ACHN (cell line): ENCODE measurements at places on chromosomes 5 and 9.

DNA sequence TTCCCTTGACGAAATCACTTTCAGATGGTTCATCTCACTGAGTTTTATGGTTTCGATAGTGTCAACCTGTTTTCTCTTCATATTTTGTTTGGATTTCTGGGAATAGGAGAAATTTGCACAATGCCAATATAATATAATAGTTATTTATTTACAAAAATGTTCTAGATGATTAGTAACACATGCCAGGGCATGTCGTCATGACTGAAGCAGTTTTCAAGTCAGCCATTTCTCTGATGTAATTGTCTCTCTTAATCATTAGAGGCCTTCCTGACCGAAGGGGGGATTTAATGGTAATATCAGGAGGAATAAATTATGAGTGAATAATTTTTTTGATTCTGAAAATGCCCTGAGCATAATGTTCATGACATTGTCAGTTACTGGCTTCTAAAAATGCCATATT, 246.5 kb upstream of the ATP10B start:
- no peak for DNase-seq

GRCh38 chr9:105151686-105151995, 92.8 kb upstream of the SLC44A1 start:
- no peak for DNase-seq

DNA sequence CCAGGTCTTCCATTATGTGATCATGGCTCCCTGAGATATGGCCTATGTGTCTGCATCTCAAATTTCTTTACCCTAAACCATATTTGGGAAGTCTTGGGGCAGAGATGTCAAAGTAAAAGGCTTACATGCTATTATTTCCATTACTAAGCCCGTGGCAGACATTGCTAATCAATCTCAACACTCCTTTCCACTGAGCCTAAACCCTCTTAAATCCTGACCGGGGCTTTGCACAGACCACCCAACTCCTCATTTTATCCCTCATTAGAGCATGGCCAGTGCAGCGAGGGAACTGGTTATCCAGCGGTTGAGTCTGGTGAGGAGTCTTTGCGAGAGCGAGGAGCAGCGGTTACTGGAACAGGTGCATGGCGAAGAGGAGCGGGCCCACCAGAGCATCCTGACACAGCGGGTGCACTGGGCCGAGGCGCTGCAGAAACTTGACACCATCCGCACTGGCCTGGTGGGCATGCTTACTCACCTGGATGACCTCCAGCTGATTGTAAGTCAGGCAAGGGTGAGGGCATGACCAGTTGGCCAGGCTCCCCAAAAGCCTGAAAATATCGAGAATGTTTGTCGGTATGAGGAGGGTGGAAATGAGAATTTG, 11.0 kb downstream of the BSPRY start:
- no peak for DNase-seq

DNA sequence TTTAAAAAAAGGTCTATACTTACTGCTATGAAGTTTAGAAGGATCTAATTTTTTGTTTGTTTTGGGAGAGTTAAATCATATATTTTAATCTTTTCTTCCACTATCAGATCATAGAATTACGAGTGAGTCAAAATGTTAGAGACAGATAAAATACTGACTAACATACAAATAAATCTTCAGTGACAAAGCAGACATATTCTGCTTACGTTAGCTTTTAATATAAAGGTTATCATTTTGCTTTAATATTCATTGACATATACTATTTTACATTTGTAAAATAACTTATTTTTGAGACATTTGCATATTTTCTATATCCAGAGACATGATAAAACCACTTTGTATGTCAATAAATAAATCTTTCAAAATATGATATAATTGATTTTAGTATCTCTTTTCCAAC, 64.6 kb upstream of the GABRA1 start:
- no peak for DNase-seq

DNA sequence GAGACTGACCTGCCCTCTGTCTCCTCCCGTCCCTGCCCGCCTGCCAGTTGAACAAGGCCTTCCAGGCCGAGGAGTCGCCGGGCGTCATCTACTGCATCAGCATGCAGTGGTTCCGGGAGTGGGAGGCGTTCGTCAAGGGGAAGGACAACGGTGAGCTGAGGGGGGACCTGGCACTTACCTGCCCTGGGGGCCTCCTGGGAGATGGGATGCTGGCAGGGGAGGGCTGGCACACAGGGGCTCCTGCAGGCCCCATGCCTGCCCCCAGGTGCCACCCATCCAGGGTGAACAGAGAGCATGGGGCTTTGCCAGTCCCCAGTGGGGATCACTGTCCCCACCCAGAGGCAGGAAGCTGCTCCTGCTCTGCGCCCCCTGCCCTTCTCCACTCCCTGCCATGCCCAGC, 43.0 kb downstream of the USP20 start:
- no peak for DNase-seq

DNA sequence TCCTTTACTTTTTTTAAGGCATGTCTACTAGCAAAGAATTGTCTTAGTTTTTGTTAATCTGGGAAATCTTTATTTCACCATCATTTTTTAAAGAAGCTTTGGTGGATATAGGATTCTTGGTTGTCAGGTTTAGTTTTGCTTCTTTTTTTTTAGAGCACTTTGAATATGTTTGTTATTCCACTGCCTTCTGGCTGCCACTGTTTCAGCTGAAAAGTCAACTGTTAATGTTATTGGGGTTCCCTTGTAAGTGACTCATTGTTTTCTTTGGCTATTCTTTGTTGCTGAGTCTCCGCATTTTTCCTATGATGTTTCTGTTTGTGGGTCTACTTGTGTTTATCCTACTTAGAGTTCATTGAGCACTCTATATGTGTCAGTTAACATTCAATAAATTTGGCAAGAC, 44.4 kb downstream of the PHAX start:
- peak; percentile 5 for DNase-seq

- no peak for DNase-seq
Measured at GRCh38 chr5:143183989-143184388, 219.5 kb downstream of the NR3C1 start.

DNA sequence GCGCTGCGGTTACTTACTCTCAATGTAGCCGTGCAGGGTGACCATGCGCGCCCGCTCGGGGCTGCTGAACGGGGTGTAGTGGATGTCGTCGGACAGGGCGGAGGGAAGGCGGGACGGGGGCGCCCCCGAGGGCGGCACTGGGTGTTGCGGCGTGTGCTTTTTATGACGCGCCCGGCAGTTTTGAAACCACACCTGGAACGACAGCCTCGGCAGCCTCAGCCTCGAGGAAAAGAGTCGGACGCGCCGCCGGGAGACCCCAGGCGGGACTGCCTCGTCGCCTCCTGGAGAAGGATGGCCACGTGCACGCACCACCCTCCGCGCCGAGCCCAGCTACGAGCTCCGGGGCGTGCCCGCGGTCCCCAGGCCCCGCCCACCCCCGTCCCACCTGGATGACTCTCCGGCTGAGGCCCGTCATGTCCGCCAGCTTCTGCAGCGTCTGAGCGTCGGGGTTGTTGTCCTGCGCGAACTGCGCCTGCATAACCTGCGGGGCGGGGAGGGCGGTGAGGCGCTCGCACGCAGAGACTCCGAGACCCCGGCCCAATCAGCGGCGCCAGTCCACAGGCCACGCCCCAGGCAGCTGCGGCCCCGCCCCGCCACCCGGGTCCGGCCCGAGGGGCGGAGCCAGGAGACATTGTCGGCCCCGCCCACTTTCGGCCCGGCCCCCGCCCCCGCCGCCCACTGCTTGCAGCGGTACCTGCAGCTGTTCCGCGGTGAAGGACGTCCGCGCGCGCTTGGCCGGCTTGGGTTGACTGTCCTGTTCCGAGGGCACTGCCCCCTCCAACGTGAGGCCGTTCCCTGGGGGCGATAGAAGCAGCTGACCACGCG, 15.0 kb downstream of the LHX6 start:
- DNase-seq: peak; percentile 53

DNA sequence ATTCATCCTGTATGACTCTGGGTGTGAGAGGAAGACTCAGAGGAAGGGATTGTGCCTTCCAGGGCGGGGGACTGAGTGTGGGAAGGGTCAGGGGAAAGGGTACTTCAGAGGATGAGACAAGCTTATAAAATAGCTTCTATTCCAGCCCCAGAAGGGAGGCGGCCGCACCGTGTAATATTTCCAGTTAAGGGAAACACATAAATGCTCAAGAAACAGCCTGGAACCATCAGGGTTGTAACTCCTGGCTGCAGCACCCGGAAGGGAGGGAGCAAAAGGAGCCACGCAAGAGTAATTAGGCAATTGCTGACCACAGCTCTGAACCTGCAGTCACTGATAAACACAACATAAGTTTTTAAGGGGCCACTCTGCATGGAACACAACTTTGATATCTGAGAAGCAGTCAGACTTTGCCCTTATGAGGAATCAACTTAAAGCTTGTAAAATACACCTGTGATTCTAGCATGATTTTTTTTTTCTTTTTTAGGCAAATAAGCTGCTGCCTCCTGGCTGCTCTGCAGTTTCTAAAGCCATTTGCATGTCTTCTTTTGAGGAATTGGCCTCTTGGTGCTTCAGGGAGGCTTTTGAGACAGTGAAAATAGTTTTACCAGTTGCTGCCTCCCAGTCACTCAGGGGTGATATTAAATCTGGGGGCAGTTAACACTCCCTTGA, 382.7 kb downstream of the ENC1 start:
- DNase-seq: no peak

DNA sequence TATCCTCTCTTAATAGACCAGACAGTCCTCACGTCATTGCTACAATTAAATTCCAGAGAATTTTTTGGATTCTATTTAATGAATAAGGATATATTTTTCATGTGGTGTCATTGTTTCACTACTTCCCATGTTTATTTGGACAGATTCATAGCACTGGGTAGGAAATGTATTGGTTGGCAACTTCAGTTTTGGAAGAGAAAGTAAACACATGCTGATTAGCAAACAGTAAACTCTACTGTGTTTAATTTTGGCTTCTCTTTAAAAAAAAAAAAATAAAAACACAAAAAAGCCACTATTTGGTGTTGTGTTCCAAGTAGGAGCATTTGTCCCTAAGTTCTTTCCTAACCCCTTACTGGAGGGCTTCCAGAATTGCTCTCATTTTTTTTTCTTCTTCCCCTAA, 77.3 kb downstream of the NFIB start:
- DNase-seq: no peak

- no peak for DNase-seq
Measured at GRCh38 chr9:96871176-96871575, 16.9 kb upstream of the ZNF782 start.

DNA sequence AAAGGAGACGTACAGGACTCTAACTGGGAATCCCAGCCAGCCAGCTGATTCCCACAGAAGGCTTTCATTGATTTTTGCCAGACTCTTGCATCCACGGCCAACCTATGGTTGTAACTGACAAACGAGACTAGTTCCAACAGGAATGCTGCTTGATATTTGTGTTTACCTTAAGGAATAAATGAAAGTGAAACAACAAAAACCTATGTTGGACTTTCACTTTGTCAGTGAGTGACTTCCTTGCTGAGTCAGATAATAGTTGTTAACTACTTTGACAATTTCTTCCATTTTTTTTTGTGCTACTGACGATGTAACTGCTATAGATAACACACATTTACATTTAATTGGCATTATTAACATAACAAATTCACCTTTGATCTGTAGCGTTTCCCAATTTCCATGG, 63.4 kb upstream of the LRRTM2 start:
- DNase-seq: no peak

DNA sequence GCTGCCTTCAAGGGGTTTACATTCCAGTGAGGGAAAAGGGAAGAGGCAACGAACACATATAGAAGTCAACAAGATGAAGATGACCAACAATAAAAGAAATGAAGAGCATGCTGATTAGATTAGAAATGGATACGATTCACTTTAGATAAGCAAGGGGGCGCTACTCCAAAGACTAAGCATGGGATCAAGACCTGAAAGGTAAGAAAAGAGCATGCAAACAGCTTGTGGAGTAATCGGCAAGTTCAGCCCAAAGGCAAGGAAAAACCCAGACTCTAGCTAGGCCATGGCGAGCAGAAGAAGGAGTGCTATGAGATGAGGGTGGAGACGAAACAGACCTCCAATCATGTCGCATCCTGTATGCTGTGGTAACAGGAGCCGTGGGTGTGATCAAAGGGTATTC, 124.4 kb downstream of the FANCC start:
- DNase-seq: peak; percentile 6

GRCh38 chr9:4196886-4197285, 103.0 kb downstream of the GLIS3 start:
- DNase-seq: peak; percentile 21

DNA sequence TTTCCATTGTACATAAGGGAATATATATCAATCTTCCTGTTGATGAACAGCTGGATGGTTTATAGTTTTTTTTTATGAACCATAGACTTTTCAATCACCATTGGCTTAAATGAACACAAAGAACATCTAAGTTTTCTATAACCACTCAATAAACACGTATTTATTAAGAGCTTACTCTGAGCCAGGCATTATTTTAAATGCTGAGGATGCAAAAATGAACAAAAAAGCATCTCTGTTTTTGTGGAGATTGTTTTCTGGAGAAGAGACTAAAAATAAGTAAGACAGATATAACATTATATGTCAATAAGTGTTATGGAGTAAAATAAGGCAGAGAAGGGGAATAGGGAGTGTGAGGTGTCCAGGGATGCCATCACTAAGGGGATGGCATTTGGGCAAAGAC, 52.1 kb upstream of the SLC24A2 start:
- DNase-seq: no peak

- no peak for DNase-seq
Measured at GRCh38 chr5:157509587-157509986, 49.6 kb downstream of the NIPAL4 start.

GRCh38 chr5:115381911-115382662, 85.6 kb upstream of the CCDC112 start:
- no peak for DNase-seq

GRCh38 chr5:177575488-177575887, 16.5 kb upstream of the TMED9 start:
- no peak for DNase-seq

DNA sequence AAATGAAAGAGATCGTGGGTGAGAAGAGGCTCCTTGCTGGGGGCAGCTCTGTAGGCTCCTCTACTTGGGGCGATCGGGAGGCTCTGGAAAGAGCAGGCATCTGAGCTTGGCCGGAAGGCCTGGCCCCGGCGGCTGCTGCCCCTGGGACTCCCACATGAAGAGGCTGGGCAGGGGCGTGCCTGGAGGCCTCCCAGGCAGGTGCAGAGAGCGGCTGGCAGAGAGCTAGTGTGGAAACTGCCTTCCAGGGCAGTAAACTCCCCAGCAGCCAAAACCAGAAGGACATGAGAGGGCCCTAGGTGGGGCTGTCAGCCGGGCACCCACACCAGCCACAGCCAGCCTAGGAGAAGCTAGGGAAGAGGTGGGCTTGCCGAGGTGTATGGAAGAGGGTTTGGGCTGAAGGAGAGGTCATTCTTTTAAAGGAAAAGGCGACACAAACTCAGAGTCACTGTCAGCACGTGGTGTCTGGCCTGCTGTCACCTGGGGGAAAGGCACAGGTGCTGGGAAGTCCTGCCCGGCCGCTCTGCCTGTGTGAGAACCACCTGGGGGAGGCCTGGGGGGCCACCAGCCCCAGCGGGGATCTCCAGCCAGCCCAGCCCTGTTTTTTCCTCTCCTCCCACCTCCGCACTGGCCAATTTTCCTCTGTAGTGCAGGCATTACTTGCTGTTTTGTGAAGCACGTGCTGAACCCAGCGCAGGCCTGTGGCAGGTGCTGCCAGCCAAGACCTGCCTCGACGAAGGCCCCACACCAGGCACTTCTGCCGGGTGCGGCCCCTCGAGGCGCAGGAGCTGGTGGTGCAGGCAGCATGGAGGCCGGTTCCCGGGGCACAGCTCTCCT, 44.8 kb upstream of the EGFL7 start:
- DNase-seq: no peak

GRCh38 chr5:74173241-74173640, 467.3 kb downstream of the ENC1 start:
- DNase-seq: no peak
